Spinal cord (tissue), 10 donors: ENCODE measurements at places on chromosomes 11 and 22. TPM values are rescaled to one million over a fixed set of nuclear protein-coding genes. Genes with fewer than 3 reads are reported as not detected.
A peak's percentile ranks its signal among the peaks of the same experiment; 100 is the strongest.

The CCDC73 gene
- total RNA-seq = 0.06 TPM

DNA sequence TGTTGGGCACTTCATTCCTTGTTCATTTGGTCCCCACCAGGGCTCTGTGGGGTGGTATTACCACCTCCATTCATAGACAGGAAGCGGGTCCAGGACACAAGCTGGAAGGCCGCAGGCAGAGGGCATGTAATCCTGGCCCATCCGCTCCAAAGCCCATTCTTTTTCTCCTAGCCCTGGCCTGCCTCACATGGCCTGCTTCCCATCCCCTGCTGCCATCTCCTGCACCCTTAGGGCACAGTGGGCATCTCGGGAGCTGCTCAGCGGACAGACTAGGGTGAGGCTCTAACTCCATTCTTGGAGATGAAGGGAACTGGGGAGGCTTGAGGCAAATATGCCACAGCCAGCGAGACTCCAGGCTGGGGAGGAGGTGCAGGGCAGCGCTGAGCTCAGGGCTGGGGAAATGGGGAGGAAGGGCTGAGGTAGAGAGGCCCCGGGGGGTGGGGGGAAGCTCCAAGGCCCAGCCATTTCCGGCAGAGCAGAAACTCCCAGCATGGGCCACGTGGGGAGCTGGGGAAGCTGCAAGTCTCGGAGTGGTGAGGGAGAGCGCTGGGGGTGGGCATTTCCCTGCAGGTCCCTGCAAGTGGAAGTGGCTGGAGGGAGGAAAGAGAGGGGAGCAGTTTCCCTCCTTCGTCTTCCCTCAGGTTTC is 14.3 kb upstream of the BCL9L start:
- no peak for DNase-seq

DNA sequence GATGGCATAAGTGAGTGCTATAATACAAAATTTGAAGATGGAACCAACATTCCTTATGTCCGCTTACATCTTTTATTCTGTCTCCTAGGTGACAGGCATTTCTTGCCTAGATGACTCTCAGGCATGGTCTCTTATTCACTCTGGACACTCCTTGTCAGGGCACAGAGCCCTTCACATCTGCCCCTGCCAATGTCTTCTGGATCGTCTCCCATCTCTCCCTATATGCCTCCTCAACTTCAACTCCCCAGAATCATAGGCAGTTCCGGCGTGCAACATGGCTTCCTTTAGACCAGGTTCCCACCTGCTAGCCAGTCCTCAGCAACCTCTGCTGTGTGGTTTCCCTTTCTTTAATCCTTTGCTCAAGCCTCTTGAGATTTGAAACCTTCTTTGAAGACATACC is 300.9 kb downstream of the TENM4 start:
- DNase-seq = no peak

DNA sequence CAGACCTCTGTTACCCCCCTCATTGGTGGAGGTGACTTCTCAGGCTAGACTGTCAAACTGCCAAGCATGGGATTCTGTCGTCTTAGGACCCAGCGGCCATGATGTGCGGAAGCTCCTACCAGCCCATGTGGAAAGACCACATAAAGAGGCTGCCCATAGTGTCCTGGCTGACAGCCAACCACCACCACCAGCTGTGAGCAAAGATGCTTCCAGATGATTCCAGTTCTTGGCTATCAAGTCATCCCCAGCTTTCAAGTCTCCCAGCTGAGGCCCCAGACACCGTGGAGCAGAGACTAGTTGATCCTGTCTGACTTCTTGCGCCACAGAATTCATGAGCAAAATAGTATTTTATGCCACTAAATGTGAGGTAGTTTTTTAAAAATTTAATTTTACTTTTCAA is 32.9 kb downstream of the SCUBE1 start:
- DNase-seq = no peak

DNA sequence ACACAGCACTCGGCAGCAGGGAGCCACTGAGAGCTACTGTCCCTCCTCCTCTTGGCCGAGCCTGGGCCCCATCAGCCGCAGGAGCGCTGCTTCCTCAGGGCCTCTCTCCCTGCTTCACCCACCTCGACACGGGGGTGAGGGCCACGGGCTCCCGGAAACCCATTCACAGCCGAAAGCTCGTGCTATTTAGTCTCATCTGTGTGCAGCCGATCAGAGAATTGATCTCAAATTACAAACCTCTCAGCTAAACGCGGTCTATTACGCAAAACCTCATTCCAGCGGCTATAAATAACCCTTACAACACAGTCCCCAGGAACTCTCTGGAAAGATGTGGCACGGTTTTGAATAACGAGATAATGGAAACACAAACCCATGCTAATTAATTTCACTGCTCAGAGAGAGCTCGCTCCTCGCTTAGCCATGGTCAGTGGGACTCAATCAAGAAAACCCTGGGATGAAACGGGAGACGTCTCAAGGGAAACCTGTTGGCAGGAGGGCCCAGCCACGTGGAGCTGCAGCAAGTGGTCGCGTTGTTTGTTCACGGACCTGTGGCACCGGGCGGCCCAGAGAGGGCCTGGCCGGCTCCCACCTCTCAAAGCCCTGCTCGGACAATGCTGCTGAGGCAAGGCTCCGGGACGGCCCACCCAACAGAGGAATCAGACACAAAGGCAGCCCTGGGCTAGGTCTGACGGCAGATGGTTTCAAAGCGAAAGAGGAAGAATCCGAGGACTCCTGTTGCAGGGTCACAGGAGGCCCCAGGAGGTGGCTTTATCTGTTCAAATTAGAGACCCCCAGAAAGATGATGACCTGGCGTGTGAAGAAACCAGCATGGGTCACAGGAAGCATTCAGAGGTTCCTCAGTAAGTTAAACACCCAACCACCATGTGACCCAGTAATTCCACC is 210.5 kb downstream of the CTTN start:
- no peak for DNase-seq

DNA sequence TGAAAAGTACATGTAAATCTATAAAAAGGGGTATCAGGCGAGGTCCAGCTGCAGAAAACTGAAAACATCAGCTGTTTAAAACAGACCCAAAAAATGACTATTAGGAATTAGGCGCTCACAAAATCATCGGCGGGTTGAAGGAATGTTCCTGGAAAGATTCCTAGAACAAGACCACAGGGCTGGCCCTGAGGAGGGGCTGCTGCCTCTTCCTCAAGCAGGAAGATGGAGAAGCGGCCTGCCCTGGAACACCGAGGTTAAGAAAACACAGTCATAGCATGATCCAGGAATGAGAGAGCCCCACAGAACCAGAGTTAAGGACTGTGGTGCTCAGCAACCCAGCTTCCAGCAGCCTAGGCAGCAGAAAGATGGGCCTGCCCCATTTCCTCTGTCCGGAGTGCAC is 78.4 kb downstream of the C11orf91 start:
- no peak for DNase-seq

- no peak for DNase-seq
These were observed 432.9 kb upstream of the CNTN5 start for GRCh38 chr11:98587884-98588283.

DNA sequence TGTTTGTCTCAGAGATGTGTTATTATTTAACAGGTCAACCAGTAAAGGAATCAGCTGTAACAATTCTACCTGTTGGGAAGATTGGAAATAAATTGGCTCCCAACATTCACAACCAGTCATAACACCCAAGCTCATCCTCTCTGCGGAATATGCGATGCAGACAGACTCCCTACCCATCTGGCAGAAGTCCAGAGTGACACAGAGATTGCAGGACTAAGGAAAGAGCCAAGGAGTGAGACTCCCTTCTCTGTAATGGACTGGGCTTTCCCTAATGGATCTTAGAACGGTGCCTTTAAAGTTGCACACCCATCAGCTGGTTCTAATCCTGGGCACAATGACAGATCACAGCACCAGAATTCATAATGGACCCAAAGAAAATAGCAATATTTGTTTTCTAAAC is 27.8 kb upstream of the UBASH3B start:
- DNase-seq = no peak

The TRPC6 gene
- 9.8 TPM for total RNA-seq

- no peak for DNase-seq
These were observed 24.0 kb upstream of the ATXN10 start for GRCh38 chr22:45647532-45648225.

DNA sequence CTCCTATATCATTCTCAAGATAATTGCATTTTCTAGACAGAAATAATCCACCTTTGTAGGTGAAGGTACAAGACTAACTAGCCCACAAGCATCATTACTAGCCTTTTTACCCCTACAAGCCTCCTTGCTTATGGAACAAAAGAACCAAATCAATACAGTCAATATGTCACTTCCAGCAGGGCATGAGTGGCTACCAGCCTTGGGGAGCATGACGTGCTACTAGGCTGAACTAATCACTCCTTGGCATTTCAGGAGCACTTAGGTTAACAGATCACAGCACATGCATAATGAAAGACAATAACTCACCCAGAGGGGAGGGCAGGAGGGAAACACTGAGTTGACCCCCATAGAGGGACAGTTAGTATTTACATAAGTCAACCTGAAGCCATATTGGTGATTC is 2.7 kb downstream of the DRD2 start:
- no peak for DNase-seq

The GALR3 gene
- not detected for total RNA-seq

The ABCC8 gene
- 12.6 TPM for total RNA-seq

DNA sequence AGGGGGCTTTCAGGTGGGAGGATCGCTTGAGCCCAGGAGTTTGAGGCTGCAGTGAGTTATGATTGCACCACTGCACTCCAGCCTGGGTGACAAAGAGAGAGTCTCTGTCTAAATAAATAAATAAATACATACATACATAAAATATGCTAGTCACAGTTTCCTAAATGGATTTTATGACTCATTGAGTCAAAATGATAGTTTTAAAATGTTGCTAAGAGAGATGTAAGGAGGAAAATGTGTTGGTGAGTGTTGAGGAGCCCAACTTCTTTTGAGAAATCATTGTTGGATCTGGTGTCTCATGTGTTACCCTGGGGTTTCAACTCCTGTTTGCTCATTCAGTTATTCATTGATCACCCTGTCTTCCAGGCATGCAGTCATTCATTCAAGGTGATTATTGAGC is 21.0 kb downstream of the PARVB start:
- no peak for DNase-seq

The MEI1 gene
- 1.6 TPM for total RNA-seq

The NRGN gene
- total RNA-seq = 1.8 TPM

The PIH1D2 gene
- 12.9 TPM for total RNA-seq

The P2RY6 gene
- total RNA-seq = 0.50 TPM

- no peak for DNase-seq
These were observed 74.4 kb downstream of the PANX1 start for GRCh38 chr11:94203070-94203469.

The FAT3 gene
- total RNA-seq = 44.5 TPM

The BDNF gene
- total RNA-seq = 2.7 TPM

DNA sequence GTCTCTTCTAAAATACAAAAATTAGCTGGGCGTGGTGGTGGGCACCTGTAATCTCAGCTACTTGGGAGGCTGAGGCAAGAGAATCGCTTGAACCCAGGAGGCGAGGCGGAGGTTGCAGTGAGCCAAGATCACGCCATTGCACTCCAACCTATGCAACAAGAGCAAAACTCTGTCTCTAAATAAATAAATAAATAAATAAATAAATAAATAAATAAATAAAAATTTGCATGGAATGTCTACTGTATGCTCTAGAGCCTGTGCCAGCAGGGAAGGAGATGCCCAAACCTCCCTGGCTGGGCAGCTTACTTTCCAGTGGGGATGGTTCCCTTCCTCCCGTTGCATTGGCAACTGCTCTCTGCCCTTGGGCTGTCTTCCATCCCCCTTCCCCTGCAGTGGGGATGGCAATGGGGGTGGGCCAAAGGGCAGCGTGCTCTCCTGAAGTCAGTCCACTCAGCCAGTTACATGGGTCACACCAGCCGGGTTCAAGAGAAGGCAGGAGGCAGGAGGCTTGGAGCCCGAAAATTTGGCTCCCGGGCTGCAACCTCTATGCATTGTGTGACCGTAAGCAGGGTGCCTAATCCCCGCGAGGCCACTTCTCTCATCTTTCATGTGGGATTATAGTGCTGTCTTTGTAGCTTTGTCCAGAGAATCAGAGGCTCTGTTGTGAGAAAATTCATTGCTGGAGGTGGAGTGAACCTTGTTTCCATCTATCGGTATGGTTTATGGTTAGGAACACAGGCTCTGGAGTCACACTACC is 1.4 kb upstream of the LRRC10B start:
- peak; percentile 30 for DNase-seq

DNA sequence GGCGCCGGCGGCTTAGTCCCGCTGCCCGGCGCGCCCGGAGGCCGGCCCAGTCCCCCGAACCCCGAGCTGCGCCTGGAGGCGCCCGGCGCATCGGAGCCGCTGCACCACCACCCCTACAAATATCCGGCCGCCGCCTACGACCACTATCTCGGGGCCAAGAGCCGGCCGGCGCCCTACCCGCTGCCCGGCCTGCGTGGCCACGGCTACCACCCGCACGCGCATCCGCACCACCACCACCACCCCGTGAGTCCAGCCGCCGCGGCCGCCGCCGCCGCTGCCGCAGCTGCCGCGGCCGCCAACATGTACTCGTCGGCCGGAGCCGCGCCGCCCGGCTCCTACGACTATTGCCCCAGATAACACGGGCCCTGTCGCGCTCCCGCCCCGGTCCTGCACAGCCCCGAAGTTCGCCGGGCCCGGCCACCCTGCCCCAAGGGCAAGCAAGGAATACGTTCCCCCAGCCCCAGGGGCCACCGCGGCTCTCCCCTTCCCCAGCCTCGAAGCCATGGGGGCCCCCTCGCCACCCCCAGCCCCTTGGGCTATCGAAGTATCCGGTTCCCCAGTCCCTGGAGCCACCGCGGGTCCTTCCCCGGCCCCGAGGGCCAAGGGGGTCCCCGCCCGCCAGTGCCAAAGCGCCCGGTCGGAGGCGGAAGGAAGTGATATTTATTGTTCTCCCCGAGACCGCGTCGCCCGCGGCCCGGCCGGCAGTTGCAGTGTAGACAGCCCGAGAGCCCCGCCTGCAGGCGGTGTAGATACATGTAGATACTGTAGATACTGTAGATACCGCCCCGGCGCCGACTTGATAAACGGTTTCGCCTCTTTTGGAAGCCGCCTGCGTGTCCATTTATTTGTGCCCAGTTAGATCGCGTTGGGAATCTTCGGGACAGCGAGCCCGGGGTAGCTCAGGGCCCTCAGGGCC is 6.2 kb downstream of the TBX1 start:
- peak; percentile 33 for DNase-seq

DNA sequence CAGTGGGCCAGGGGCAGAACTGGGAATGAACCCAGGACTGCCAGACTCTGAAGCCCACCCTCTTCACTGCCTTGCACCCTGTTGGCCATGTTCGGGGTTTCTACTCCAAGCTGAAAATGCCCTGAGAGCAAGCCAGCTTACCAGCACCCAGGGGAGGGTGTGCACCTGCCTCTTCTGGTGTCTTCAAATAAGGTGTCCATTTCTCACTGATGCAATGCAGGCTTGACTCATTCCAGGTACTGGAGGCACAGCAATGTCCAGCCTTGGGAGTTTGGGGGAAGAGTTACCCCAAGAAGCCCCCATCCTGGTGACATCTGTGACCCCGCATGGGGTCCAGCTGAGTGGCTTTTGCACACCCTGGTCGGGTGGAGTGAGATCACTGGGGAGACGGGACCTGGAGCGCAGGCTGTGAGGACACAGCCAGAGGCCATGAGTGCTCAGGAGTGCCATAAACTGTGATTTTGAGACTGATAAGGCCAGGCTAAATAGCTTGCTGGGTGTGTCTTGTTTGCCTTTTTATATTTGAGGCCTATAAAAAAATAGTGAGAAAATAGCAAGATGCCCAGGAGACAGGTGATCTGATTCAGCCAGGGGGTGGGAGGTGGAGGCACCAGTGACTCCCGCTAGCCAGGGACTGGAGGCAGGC is 4.6 kb upstream of the CERK start:
- DNase-seq = no peak
